Uterus (tissue), 4 donors: ENCODE measurements at places on chromosomes 4 and X. TPM values are rescaled to one million over a fixed set of nuclear protein-coding genes. Genes with fewer than 3 reads are reported as not detected.

Gene TCEAL5
- 5.4 TPM for total RNA-seq

DNA sequence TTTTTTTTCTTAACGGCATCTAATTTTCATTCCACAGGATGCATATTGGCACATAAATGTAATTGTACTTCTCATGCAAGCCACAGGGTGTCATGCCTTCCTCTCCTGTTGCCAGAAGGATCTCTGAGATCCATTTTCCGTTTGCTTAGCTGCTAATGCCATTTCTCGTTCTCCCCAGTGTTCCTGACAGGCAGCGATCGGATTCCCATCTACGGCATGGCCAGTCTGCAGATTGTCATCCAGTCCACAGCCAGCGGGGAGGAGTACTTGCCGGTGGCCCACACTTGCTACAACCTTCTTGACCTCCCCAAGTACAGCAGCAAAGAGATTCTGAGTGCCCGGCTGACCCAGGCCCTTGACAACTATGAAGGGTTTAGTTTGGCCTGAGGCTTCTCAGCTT is 8.9 kb upstream of the NAP1L5 start:
- no peaks in the 10 kb centered on the region for H3K27me3 ChIP-seq
- H3K36me3 ChIP-seq = no peaks in the 10 kb centered on the region
- H3K27ac ChIP-seq = peak overlapping the region; percentile 29
- DNase-seq = peak; percentile 41
- no peaks in the 10 kb centered on the region for H3K4me1 ChIP-seq

- no peak overlapping the region for H3K27ac ChIP-seq
- H3K4me1 ChIP-seq = no peaks in the 10 kb centered on the region
- DNase-seq = no peak
- H3K36me3 ChIP-seq = no peaks in the 10 kb centered on the region
- H3K4me3 ChIP-seq = no peak overlapping the region
These were observed 110.9 kb downstream of the HDAC8 start for GRCh38 chrX:72461766-72462165.

Gene IBSP
- total RNA-seq = not detected

GRCh38 chr4:37503261-37503660 is 182.9 kb downstream of the RELL1 start:
- H3K27ac ChIP-seq = no peak overlapping the region
- H3K4me3 ChIP-seq = no peak overlapping the region
- H3K36me3 ChIP-seq = no peaks in the 10 kb centered on the region

- no peaks in the 10 kb centered on the region for H3K4me1 ChIP-seq
- no peaks in the 10 kb centered on the region for H3K36me3 ChIP-seq
- no peak overlapping the region for H3K4me3 ChIP-seq
- H3K27ac ChIP-seq = no peak overlapping the region
- no peaks in the 10 kb centered on the region for H3K27me3 ChIP-seq
- no peak for DNase-seq
These were observed 95.8 kb downstream of the ATXN3L start for GRCh38 chrX:13223868-13224567.

Gene BTK
- 5.9 TPM for total RNA-seq
